Activated CD4-positive, alpha-beta T cell treated with anti-CD3 and anti-CD28 coated beads for 1 hour (primary cell): ENCODE measurements at places on chromosomes 3 and 15.

GRCh38 chr3:185658504-185658912 is 72.4 kb downstream of the SENP2 start:
- DNase-seq, result no peak

- no peak for DNase-seq
Observed at GRCh38 chr15:89067751-89068150, 20.5 kb upstream of the ABHD2 start.

DNA sequence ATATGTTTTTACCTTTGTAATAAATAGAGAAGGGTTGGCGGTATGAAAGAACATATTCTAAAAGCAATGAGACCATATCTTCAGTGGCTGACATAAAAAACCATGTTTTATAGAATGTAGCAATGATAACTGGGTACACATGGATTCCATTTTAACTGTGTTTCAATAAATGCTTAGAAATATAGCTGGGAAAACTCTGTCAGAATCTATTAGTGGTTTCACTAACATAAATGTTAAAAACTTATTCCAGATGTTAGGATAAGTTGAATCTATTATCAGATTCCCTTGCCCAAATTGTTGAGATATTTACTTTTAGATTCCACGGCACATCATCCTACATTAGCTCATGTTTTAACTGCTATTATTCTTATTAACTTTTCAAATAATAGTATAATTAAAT is 772.2 kb upstream of the ALCAM start:
- no peak for DNase-seq

DNA sequence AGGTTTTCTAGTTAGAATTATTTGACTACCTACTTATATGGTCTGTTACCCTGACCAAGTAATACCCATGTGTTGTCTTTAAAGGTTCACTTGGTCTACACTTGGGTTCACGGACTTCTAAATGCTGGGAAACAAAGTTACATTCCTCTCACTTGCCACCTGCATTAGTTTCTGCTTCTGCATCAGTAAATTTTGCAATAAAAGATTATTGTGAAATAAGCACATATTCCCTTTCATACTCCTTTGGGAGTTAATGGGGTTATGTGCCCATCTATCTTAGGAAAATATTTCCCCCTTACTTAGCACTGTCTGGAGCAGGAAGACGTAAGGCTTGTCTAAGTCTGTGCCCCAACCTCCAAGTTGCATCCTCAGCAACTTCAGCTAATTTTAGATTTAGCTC is 160.7 kb downstream of the FRMD5 start:
- DNase-seq, result no peak

- DNase-seq, result no peak
Observed at GRCh38 chr15:79248183-79248582, 34.3 kb upstream of the ANKRD34C start.

- DNase-seq, result no peak
Observed at GRCh38 chr15:74265046-74265639, 29.0 kb downstream of the CCDC33 start.

DNA sequence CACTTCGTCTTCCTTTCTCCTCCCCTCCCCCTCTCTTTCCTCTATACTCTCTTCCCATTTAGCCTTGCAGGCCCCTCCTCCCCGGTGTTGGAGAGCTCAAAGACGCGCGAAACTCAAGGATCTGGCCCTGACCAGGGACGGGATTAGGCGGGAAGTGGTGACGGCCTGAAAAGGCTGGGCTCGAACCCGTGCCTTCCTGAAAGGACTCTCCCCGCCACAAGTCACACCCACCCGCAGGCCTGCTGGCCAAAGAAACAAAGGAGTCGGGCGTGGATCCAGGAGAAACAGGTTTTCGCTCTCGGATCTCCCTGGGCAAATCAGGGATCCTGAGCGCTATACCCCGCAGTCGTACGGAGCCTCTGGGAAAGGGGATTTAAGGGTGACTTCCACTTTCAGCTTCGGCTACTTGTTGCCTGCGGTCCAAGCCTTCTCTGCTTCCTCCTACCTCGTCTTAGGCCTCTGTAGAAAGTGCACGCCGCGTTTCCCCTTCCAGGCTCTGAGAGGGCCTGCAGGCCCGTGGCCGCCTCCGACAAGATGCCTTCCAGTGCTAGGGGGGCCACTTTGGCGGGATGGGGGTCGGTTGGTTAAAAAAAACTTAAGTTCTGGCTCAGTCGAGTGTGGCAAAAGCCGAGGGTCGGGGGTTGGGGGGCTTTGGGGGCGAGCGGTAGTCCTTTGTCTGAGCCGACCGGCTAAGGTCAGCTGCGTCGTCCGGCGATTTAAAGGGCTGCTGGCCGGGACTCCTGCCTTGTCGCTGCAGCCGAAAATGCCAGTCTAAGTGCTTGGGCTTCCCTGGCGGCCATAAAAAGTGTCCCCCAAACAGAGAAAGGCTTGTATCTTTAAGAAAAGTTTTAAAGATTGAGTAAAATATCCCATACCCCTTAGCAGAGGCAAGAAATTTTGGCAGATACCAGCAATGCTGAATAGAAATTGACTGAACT is 8.2 kb downstream of the ZIC4 start:
- no peak for DNase-seq

GRCh38 chr15:92161039-92161670 is 232.5 kb upstream of the ST8SIA2 start:
- DNase-seq, result no peak

- no peak for DNase-seq
Observed at GRCh38 chr3:188796122-188796631, 375.6 kb upstream of the TPRG1 start.

- DNase-seq, result no peak
Observed at GRCh38 chr3:45145681-45146614, at the start of gene CDCP1. Gene CDCP1 (minus strand): TSS chr3:45146378. CDS start chr3:45146287, 91 bp downstream.

DNA sequence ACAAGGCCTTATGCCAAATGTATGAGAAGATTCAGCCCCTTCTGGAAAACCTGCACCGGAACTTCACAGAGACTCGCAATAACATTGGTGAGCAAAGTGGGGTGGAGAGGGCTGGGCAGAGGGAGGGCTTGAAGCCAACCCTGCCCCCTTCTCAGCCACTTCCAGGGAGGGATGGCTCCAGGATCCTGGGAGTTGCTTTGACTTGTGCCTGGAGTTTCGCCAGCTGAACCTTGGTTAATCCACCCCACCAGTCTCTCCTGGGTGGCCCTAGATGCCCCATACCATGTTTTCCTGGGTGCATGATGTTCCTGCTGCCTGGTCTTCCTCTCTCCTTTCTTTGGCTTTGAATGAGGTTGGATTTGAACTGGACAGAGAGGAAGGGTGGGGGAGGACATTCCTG is 10.8 kb downstream of the TBC1D21 start:
- DNase-seq, result no peak

- DNase-seq, result no peak
Observed at GRCh38 chr3:172751175-172751704, 714 bp downstream of the ECT2 start.

DNA sequence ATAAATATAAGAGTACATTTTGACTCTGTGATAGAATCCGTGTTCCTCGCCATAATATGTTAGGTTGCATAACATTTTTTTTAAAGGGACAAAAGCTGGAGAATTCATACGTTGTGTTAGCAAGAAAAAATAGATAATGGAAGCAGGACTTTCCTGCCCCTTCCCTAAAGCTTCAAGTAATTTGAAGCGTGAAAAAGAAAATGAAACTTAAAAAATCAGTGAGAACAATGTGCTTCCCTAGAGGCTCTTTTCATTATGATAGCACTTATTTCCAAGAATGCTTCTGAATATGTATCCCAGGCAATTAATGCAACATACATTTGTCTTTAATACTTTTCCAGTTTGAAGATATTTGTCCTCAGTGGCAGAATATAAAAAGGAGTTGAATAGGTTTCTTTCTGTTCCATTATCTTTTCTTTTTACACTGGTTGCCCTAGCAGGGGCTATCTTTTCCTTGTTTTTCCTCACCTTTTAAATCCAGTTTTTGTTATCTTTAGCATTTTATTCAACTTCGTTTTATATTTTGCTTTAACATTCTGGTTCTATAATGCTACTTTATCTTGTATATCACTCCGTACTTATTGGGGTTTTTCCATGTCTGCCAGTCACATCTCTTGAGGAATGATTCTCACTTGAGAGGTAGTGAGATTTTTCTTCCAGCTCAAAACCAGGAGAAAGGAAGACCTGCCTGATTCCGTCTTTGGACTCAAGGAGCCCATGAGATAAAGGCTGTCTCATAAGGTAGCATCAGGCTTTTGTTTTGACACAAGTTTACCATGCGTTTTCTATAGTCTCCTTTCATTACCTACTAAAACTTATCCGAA is 113.8 kb downstream of the MBNL1 start:
- DNase-seq, result no peak

DNA sequence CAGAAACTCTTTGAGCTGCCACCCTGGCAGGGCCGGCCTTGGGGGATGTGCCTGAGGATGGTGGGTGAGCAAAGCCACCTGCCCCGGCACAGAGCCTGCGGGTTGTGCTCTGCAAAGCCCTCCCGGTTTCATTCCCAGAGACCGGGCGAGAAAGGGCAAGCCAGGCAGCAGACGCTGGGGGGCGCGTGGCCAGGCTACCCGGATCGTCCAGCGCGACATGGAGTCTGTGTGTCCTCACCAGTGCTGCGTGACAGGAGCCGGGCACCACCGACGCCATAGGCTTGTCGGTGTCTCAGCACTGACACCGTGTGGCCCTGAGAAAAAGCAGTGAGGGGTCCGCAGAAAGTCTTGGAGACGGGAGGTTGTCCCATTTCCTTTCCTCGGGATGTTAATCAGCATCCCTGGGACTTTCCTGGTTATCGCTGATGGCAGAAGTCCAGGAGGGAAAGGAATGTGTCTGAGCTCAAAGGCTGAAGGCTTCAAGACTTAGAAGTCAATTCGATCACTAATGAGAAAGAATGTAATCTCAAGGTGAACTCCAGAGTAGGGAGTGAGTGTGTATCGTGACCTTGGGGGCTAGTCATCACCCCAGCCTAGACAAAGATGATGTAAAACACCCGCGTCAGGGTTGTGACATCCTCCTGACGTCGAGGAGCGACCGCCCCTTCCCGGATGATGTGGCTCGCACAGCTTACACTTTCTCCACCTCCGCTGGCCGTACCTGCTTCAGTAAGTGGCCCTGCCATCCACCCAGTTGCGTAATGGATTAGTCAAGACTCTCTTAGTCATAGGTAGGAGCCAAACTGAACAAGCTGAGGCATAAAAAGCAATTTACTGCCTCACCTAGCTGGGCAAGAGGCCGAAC is 36.3 kb upstream of the PLA2G4E start:
- DNase-seq, result no peak

DNA sequence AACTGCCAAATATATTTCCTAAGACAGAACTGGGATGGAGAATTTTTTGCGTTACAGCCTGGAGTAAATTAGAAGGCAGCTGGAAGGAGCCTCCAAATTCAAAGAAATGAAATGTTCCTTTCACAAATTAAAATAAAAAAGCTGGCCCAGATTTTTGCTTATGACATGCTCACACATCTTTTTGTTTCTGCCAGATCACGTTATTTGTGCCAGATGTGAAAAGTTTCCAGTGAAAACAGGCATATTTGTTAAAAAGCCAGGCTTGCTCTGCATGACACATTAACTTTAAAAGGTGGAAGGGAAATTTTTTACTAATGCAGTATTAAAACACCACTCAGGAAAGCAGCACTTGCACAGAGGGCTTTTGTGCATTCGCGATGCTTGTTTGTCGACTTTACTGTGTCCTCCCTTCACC is 23.3 kb upstream of the ACKR4 start:
- DNase-seq, result no peak

DNA sequence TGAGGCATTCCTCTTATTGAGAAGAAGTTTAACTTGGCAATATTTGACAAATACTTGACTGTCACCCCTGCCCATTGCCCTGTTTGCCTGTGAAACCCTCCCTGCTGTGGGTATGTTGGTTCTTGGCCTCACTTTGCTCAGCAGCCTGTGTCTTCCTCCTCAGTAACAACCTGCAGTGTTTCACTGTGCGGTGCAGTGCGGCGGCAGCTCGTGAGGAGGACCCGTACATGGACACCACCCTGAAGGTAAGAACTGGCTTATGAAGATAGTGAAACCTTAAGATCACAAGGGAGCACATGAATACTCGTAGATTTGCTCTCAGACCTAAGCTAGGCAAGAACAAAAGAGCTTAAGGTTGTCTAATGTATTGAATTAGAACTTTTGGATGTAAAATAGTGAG is 21.0 kb downstream of the HPS3 start:
- no peak for DNase-seq

GRCh38 chr15:68347392-68347791 is 69.8 kb downstream of the FEM1B start:
- DNase-seq, result no peak

DNA sequence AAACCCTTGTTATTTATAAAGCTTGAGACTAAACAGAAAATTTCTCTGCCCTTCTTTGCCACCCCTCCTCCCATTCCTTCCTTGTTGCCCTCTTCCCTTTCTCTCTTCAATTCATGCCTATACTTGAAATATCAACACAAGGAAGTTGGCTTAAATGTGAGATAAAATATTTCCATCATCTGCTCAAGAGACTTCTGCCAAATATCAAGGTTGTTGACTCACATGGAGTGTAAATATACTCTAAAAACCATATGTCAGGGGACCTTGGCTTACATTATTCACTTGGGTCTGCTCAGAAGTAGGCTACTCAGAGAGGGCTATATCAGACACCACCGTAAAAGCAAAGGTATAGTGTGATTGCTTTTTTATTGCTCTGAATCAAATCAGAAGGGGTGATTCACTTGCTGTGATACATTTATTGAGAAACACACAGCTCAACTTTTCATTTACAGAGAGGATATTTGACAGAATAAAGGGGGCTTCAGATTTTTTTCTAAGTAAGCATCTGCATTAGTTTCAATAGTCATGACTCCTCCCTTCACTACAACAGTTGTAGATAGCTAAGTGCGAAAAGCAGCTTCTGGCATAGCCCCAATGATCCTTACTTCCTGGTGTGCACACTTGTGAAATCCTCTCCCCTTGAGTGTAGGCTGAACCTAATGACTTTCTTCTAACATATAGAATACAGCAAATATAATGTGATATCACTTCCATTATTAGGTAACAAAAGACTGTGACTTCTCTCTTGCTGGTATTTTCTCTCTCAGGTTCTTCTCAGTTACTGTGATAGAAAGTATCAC is 386.2 kb downstream of the EFHB start:
- no peak for DNase-seq

GRCh38 chr3:130801473-130801872 is 54.8 kb upstream of the PIK3R4 start:
- no peak for DNase-seq

- DNase-seq, result no peak
Observed at GRCh38 chr3:4748701-4749378, 230.4 kb upstream of the BHLHE40 start.

DNA sequence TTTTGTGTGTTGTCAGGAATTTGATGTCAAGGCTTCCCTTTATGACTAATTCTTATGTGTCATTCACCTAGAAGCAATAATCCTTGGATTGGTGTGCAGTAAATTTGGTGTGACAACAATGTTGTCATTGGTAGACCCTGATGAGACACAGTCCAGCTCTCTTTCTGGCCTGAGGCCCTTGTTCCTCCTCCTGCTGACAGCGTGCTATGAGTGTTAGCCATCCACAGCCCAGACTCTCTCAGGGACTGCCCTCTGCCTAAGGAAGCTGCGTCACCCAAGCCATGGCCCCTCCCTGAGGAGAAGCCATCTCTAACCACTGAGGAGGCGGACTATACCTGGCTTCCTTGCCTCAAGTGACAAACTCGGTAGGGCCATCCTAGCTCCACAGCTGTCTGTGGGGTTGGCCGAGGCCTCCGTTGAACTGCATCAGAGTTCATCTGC is 13.3 kb upstream of the TM4SF1 start:
- DNase-seq, result no peak
